ENCODE measurements at places on chromosomes 12 and 14.
A peak's percentile ranks its signal among the peaks of the same experiment; 100 is the strongest.

- no peak for DNase-seq
- no peaks in the 10 kb centered on the region for H3K4me1 ChIP-seq
- peaks cover 11% of the 10 kb centered on the region for H3K27me3 ChIP-seq
- H3K27ac ChIP-seq, result no peak overlapping the region
- H3K36me3 ChIP-seq, result no peaks in the 10 kb centered on the region
- no peak overlapping the region for H3K4me3 ChIP-seq
These were observed 210.0 kb downstream of the PPM1H start for GRCh38 chr12:62724947-62725451.

- no peaks in the 10 kb centered on the region for H3K4me1 ChIP-seq
- no peaks in the 10 kb centered on the region for H3K36me3 ChIP-seq
- H3K4me3 ChIP-seq, result no peak overlapping the region
- no peak overlapping the region for H3K27ac ChIP-seq
- H3K27me3 ChIP-seq, result no peaks in the 10 kb centered on the region
- no peak for DNase-seq
These were observed 59.2 kb downstream of the EGLN3 start for GRCh38 chr14:33891700-33892099.

DNA sequence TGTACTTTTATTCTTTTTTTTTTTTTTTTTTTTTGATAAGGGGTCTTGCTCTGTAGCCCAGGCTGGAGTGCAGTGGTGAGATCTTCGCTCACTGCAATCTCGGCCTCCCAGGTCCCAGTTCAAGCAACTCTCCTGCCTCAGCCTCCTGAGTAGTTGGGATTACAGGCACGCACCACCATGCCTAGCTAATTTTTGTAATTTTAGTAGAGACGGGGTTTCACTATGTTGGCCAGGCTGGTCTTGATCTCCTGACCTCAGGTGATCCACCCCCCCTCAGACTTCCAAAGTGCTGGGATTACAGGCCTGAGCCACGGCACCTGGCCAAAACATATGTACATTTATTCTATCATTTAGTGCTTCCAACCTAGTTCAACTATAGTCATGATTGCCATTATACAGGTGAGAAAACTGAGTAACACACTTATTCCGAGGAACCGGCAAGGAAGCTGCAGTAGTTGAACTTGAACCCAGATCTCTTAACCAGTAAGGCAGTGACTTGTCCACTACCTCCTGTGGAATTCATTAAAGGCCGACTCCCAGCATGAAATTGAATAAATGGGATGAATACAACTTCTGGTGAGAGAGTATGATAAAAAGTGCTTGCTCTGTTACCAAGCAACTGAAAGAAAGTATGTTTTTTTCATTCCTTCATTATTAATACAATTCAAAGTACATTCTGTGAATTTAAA lies 755 bp upstream of the ATF7IP start:
- H3K36me3 ChIP-seq, result peaks cover 23% of the 10 kb centered on the region
- H3K27ac ChIP-seq, result peak overlapping the region; percentile 97
- H3K4me1 ChIP-seq, result peaks cover 27% of the 10 kb centered on the region
- DNase-seq, result no peak
- peaks cover 3% of the 10 kb centered on the region for H3K27me3 ChIP-seq
- H3K4me3 ChIP-seq, result peak overlapping the region; percentile 80

DNA sequence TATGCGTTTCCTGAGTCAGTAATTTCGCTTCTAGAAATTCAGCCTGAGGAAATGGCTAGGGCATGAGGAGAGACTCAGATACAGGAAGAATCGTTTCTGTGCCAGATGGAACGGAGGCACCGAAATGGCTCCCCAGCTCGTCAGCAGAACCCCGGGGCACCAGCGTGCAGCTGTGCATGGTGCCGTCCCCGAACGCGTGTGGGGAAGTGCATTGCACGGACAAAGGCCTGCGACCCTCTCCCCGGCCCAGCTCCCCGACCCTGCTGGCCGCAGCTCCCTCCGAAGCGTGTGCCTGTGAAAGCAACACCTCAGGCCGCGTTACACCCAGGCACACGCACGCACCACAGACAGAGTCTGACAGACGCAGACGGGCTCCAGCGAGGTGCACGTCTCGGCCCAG lies 82.9 kb downstream of the NOC4L start:
- H3K4me1 ChIP-seq, result peaks cover 4% of the 10 kb centered on the region
- no peak overlapping the region for H3K4me3 ChIP-seq
- peaks cover 9% of the 10 kb centered on the region for H3K27me3 ChIP-seq
- no peak overlapping the region for H3K27ac ChIP-seq
- no peak for DNase-seq

DNA sequence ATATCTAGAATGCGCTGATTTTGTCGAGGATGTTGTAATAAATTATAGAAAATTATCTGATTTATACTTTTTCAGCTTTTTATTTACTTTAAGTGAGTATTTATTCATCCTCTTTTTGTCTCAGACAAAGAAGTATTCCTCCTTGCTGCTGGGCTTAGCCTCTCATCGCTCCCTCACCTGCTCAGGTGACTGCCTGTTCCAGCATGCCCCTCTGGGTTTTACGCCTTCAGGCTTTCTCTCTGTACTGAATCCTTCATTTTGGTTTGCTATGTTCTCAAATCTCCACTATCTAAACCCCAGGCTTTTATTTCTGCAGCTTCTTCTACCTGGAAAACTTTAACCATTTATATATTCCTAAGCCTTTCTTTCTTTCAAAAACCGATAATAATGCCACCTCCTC lies 1650.9 kb upstream of the SEL1L start:
- no peak overlapping the region for H3K27ac ChIP-seq
- H3K36me3 ChIP-seq, result no peaks in the 10 kb centered on the region
- no peaks in the 10 kb centered on the region for H3K4me1 ChIP-seq
- no peak for DNase-seq
- H3K4me3 ChIP-seq, result no peak overlapping the region
- no peaks in the 10 kb centered on the region for H3K27me3 ChIP-seq

GRCh38 chr12:115998794-115999478 lies 278.6 kb downstream of the MED13L start:
- no peak overlapping the region for H3K27ac ChIP-seq

GRCh38 chr12:89674326-89674942 lies 34.2 kb downstream of the ATP2B1 start:
- DNase-seq, result no peak
- H3K36me3 ChIP-seq, result peaks cover 9% of the 10 kb centered on the region
- peaks cover 45% of the 10 kb centered on the region for H3K4me1 ChIP-seq
- no peak overlapping the region for H3K4me3 ChIP-seq

DNA sequence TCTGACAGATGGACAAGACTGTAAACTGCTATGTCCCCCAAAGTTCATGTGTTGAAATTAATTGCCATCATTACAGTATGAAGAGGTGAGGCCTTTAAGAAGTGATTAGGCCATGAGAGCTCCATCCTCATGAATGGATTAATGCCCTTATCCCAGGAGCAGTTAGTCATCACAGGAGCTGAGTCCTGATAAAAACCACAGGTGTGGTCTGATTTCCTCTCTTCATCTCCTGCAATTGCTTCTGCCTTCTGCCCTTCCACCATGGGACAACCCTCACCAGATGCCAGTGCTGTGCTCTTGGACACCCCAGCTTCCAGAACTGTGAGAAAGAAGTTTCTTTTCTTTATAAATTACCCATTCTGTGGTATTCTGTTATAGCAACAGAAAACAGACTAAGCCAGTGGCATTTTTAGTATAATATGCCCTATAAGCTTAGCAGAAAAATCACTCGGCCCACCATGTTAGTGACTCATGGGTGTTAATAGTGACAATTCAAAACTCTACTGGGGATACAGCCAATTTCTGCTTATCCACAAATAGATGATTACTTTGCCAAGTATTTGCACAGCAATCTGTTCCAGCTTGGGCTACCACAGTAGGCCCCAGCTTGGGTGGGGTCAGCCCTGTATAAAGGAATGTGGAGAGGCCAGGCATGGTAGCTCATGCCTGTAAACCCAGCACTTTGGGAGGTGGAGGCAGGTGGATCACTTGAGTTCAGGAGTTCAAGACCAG lies 129.0 kb upstream of the BCL2L14 start:
- DNase-seq, result no peak
- no peaks in the 10 kb centered on the region for H3K27me3 ChIP-seq
- H3K4me3 ChIP-seq, result no peak overlapping the region
- no peaks in the 10 kb centered on the region for H3K36me3 ChIP-seq

DNA sequence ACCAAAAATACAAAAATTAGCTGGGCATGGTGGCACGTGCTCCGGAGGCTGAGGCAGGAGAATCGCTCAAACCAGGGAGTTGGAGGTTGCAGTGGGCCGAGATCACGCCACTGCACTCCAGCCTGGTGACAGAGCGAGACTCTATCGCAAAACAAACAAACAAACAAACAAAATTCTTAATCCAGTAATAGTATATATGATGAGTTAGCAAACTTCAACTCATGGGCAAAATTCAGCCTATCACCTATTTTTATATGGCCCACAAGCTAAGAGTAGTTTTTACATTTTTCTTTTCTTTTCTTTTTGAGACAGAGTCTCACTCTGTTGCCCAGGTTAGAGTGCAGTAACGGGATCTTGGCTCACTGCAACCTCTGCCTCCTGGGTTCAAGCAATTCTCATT lies 14.9 kb downstream of the ATF7 start:
- peaks cover 11% of the 10 kb centered on the region for H3K4me1 ChIP-seq
- peaks cover 10% of the 10 kb centered on the region for H3K36me3 ChIP-seq
- no peak overlapping the region for H3K27ac ChIP-seq
- H3K4me3 ChIP-seq, result no peak overlapping the region

GRCh38 chr12:28222081-28222700 lies 31.9 kb downstream of the CCDC91 start:
- peak overlapping the region; percentile 29 for H3K4me3 ChIP-seq
- H3K27ac ChIP-seq, result peak overlapping the region; percentile 75
- H3K4me1 ChIP-seq, result peaks cover 46% of the 10 kb centered on the region
- peaks cover 6% of the 10 kb centered on the region for H3K27me3 ChIP-seq

GRCh38 chr14:48473944-48474343 lies 798.5 kb upstream of the MDGA2 start:
- H3K27me3 ChIP-seq, result no peaks in the 10 kb centered on the region
- no peaks in the 10 kb centered on the region for H3K4me1 ChIP-seq
- H3K4me3 ChIP-seq, result no peak overlapping the region
- H3K36me3 ChIP-seq, result no peaks in the 10 kb centered on the region
- no peak for DNase-seq

GRCh38 chr12:124609041-124609989 lies 41.9 kb upstream of the NCOR2 start:
- H3K27ac ChIP-seq, result peak overlapping the region; percentile 37
- H3K27me3 ChIP-seq, result peaks cover 31% of the 10 kb centered on the region
- peak; percentile 72 for DNase-seq
- H3K36me3 ChIP-seq, result no peaks in the 10 kb centered on the region
- no peak overlapping the region for H3K4me3 ChIP-seq

GRCh38 chr12:70486588-70486987 lies 120.5 kb downstream of the KCNMB4 start:
- H3K4me1 ChIP-seq, result no peaks in the 10 kb centered on the region
- no peaks in the 10 kb centered on the region for H3K36me3 ChIP-seq
- DNase-seq, result no peak

GRCh38 chr12:64998371-64999147 lies 122.5 kb downstream of the WIF1 start:
- no peaks in the 10 kb centered on the region for H3K36me3 ChIP-seq
- no peak overlapping the region for H3K4me3 ChIP-seq
- H3K27me3 ChIP-seq, result peaks cover 12% of the 10 kb centered on the region
- H3K4me1 ChIP-seq, result no peaks in the 10 kb centered on the region
- H3K27ac ChIP-seq, result no peak overlapping the region

DNA sequence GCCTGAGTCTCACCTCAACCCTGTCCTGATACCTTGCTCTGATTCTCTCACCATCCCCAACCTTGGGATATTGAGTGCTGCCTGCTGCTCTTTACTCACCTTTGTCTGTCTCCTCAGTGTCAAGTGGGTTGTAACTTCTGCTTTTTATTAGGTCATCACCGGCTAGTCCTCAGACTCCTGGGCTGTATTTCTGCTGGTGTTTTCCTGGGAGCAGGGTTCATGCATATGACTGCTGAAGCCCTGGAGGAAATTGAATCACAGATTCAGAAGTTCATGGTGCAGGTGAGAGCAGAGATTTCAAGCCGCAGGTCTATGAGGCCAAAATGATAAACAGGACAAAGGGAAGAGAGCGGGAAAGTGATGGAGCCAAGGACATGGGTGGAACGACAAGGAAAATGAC lies 498 bp downstream of the SLC39A2 start:
- H3K4me3 ChIP-seq, result no peak overlapping the region
- H3K27me3 ChIP-seq, result no peaks in the 10 kb centered on the region
- H3K27ac ChIP-seq, result no peak overlapping the region
- peaks cover 5% of the 10 kb centered on the region for H3K4me1 ChIP-seq
- DNase-seq, result no peak

DNA sequence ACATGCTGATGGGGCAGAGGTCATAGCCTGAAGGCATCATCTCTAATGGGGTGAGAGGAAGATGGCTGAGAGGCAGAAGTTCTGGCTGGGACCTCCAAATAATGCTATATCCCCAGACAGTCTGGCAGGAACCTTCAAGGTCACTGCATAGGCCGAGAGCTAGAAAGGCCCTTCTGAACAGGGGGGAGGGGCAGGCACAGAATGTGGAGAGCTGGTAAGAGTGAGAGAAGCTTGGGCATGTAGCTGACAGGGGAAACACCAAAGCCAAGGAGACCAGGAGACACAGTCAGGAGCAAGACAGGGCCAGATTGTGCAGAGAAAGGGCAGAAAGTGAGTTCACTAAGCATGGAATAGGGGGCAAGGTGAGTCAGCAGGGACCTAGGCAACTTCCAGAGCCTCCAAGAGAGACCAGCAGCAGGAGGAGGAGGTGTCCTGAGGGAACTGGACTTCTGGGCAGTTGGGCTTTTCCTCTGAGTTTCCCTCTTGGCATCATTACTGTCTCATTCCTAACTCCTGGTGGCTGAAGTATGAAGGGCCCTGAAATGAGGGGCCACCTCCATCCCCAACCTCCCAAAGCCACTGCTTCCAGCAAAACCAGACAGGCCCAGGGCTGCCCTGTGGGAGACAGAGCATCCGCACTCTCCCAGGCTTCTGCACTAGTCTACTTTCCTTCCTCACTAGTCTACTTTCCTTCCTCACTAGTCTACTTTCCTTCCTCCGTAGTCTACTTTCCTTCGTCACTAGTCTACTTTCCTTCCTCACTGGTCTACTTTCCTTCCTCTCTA lies 17.1 kb downstream of the ANO2 start:
- H3K36me3 ChIP-seq, result no peaks in the 10 kb centered on the region
- H3K4me3 ChIP-seq, result no peak overlapping the region
- no peaks in the 10 kb centered on the region for H3K27me3 ChIP-seq
- DNase-seq, result no peak
- H3K4me1 ChIP-seq, result no peaks in the 10 kb centered on the region

DNA sequence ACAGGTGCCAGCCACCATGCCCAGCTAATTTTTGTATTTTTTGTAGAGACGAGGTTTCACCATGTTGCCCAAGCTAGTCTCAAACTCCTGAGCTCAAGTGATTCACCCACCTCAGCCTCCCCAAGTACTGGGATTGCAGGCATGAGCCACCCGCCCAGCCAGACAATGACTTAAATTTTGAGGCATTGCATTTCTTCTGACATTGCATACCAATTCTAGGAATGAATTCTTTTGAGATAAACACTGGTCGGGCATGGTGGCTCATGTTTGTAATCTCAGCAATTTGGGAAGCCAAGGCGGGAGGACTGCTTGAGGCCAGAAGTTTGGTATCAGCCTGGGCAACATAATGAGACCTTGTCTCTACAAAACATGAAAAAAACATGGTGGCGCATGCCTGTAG lies 2.5 kb upstream of the CELA1 start:
- no peak overlapping the region for H3K4me3 ChIP-seq
- H3K4me1 ChIP-seq, result no peaks in the 10 kb centered on the region
- peaks cover 1% of the 10 kb centered on the region for H3K36me3 ChIP-seq
- no peak for DNase-seq
- no peaks in the 10 kb centered on the region for H3K27me3 ChIP-seq
- H3K27ac ChIP-seq, result no peak overlapping the region

GRCh38 chr14:77052281-77053044 lies 24.0 kb upstream of the IRF2BPL start:
- DNase-seq, result no peak
- H3K27ac ChIP-seq, result no peak overlapping the region
- peaks cover 1% of the 10 kb centered on the region for H3K36me3 ChIP-seq
- H3K27me3 ChIP-seq, result no peaks in the 10 kb centered on the region
